Cortex of kidney (tissue), 1 donor: ENCODE measurements at places on chromosomes 12 and 14.

DNA sequence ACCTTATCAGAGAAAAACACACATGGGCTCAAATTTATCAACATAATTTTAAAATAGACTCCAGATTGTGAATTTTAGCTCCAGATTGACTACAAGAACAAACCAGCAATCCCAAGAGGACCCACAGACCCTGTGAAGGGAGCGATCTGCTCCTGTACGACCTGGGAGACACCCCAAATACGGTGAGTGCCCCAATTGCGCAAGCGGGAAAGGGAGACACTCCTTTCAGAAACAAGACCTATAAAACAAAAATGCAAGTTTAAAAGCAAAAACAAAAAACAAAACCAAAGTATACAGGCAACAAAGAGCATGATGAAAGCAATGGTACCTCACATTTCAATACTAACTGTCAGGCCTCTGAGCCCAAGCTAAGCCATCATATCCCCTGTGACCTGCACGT is 32.1 kb downstream of the DNAI7 start:
- no peak for DNase-seq

GRCh38 chr12:31752450-31752849 is 23.6 kb upstream of the AMN1 start:
- no peak for DNase-seq

- no peak for DNase-seq
These were observed 11.1 kb upstream of the DPF3 start for GRCh38 chr14:72904840-72905561.

DNA sequence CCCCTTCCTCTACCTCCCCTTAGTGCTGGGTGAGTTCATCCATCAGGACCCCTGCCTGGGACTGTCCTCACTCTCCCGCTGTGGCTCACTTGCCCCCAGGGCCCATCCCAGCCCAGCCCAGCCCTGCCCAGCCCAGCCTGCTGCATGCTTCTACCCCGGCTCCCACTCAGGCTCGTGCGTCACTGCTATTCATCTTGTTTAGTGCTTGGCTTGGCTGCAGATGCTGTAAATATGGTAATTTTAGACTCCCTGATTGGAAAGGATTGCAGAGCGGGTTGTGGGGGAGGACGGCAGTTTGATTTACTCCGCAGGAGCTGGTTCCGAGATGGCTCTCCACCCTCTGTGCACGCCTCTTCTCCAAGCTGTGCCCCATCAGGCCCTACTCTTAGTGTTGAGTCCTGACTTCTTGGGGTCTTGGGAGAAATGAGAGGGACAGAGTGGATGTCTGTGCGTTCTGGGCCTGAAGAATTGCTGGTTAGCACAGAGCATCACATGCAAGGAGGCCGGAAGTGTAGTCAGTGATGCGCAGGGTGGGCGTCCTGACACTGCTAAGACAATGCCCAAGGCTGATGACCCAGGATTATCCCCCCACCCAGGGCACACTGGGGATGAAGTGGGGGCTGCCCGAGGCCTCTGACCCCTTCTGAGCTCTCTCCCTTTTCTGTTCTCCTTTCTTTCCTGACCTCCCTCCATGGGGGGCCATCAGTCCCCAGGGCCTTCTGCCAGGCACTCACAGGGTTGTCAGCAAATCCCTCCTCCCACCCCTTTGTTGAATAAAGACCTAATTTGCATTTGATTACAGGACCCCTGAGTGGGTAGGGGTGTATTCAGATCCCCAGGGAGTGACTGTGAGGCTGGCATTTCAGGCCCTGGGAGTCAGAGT is 244.4 kb downstream of the ZFP36L1 start:
- DNase-seq = no peak

DNA sequence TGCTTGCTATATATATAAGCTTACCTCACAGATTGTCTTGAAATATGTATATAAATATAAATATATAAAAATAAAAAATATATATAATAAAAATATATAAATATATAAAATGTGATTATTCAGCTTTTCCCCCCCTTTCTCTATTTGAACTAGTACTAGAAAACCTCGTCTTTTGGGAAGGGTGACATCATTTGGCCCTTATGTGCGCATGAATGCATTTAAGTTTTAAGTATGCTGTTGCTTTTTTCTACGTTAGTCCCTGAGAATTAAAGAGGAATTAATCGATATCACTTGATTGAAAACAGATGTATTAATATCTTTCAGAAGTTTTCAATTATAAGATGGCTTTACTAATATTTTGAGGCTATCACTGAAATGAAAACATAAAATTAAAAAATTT is 69.9 kb downstream of the RAD51B start:
- DNase-seq = no peak

GRCh38 chr14:29847056-29847380 is 80.6 kb downstream of the PRKD1 start:
- no peak for DNase-seq

GRCh38 chr14:92647797-92648279 is 100.6 kb downstream of the LGMN start:
- DNase-seq = no peak

- no peak for DNase-seq
These were observed 71.7 kb upstream of the ETV6 start for GRCh38 chr12:11577658-11578260.

DNA sequence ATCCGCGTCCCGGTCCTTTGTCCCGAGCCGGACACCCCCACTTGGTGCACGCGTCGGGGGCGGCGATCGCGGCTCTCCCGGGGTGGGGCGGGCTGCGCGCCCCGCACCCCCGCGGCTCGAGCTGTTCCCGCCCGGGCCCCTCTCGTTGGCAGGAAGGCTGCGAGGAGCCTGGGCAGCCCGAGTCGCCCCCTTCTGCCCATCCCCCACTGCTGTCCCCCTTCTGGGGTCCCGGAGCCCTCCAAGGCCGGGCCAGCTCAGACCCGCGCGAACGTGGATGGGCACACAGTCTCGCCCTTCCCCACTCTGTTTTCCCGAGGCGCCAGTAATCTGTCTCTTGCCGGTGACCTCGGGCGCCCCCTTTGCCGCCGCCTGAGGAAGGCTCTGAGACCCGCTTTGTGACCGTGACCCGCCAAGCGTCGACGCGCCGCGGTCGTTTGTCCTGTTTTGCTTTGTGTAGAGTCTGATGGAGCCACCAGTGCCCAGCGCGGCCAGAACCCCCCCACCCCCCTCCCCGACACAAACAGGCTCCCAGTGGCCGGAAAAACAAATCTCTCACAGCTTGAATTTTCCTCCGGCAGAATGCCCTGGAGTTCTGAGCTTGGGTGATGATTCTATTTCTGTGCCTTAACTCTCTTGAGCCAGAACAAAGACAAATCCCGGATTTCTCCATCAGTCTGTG is 610 bp downstream of the C14orf132 start:
- no peak for DNase-seq
